KG1 (cell line): ENCODE measurements at places on chromosomes 3 and 15.

DNA sequence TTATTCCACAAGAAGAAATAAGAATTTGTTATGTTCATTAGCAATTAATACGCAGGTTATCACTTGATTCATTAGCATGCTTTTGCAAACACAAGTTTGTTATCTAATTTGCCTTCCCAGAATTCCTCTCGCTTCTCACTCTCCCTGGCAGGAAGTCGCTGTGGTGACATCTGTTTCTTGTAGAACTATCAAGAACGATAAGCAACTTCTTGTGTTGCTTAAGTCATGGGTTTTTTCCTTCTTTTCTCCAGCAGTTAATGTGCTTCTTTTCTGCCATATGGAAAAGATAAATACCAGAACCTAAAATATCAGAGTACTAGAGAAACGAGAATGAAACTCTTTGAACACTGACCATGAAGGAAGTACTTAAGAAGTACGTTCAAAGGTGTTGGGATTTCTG, 99.8 kb upstream of the CHMP2B start:
- DNase-seq = no peak

- DNase-seq = no peak
Measured at GRCh38 chr3:113620091-113620490, 76.4 kb downstream of the USF3 start.

DNA sequence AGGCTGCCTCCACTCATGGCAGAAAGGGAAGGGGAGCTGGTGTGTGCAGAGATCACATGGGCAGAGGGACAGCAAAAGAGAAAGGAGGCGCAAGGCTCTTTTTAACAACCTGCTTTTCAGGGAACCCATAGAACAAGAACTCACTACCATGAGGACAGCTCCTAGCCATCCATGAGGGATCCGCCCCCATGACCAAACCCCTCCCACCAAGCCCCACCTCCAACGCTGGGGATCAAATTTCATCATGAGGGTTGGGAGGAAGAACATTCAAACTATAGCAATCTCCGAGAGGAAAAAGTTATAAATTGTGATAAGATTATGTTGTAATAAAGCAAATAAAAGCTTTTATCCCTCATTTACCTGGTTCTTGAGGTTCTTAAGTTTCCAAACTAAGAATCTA, 84.7 kb upstream of the LMCD1 start:
- DNase-seq = no peak

DNA sequence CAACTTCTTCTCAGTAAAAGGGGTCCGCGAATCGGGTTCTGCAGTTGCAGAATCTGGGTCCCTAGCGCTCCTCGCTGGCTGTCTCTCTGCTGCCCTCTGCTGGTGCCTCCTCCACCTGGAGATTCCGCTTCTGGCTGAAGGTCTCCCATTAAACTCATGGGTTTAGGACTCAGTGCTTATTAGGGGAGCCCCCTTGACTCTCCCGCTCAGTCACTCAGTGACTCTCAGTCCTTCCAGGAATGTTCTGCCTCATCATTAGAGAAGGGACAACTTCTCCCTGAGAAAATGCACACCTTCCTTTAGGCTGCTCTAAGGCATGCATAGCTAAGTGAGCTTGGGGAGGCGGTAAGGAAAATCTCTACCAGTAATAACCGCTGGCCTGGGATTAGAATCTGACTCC, 7.1 kb downstream of the CPN2 start:
- peak; percentile 45 for DNase-seq

- DNase-seq = no peak
Measured at GRCh38 chr15:80440024-80440423, 35.8 kb downstream of the ARNT2 start.

- DNase-seq = no peak
Measured at GRCh38 chr15:55654561-55655031, 66.5 kb upstream of the PYGO1 start.

DNA sequence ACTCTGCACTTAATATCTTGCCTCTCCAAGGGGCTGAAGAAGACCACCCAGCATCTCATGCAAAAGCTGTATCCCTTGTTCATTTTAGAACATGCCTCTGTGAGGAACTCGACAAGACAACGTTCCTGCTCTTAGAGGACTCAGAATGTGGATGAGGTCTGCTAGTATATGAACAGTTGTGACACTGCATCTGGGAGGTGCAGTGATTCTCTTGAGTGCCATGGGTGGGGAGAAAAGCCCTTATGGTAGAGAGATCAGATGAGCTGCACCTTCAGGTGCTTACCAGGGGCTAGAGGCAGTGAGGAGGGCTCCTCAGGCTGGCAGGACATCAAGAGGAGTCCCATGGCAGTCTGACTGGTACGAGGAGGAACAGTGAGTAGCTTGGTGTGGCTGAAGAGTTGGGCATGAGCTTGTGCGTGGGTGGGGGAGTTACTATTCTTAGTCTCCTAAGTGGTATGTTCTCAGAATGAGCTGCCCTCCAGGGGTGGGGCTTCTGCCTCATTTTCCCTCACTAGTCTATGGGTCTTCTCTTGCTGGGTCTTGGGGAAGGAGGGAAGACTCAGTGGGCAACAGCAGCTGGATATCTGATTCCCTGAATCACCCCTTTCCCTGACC, 56.7 kb upstream of the ATP2B2 start:
- DNase-seq = no peak

- DNase-seq = no peak
Measured at GRCh38 chr3:30059240-30059639, 547.2 kb upstream of the TGFBR2 start.

- no peak for DNase-seq
Measured at GRCh38 chr3:98733053-98733811, 29.9 kb upstream of the ST3GAL6 start.

GRCh38 chr3:15815696-15816095, 17.9 kb upstream of the ANKRD28 start:
- DNase-seq = no peak

DNA sequence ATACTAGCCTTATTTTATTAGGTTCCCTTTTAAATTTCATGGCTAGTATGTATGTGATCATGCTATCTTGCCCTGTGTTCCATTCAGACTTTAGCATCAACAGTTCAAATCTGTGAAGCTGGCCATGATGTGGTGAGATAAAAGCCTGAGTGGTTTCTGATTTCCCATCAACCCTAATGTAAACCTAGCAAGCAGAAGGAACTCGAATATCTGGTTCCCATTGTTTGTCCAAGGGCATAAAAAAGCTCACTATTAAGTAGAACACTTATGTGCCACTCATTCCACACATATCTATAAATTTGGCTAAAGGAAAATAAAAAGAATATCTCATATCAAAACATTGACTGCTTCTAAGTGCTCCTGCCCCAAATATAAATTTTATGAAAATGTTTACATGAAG, 311.7 kb downstream of the CADM2 start:
- no peak for DNase-seq

DNA sequence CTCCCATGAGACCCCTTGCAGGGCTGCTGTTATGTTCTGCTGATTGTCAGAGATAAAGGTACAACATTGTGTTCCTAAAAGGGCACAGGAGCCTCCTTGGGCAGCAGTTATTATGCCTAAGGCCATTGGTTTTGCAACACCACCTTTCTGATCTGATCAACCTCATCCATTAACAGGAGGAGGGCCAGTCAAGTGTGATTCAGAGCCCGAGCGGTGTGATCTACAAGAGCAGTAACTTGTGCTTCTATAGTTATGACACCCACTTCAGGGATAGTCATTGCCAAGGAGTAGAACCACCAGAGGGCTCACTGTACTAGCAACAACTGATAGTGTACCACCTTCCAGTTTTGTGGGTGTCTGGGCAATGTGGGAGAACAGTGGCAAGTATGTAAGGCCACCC, 1457.9 kb upstream of the CADM2 start:
- DNase-seq = no peak

DNA sequence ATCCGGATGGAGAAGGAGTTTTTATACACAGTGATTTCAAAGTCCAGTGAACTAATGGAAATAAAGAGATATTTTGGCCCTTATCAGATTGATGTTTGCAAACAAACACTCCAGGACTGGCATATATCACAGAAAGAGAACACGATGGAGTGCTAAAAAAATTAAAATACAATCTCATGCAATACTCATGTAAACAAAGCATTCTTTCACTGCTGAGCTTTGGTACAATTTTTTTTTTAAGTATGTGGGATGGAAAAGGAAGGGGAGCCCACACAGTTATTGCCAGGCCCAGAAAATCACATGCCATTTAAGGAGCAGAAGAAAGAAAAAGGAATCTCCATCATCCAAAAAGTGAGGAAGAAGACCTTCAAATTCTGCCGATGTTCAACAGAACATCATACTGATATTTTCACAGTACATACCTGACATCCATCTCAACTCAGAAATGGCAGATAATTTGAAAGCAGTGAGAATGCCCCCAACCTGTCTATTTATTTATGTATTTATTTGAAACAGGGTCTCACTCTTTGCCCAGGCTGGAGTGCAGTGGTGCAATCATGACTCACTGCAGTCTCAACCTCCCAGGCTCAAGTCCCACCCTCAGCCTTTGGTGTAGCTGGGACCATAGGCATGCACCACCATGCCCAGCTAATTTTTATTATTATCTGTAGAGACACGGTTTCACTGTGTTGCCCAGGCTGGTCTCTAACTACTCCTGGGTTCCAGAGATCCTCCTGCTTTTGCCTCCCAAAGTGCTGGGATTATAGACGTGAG, 107.5 kb upstream of the SLC2A2 start:
- no peak for DNase-seq

- no peak for DNase-seq
Measured at GRCh38 chr3:149969940-149970715, 567 bp downstream of the PFN2 start.

GRCh38 chr3:60986552-60986951, 264.7 kb downstream of the FHIT start:
- no peak for DNase-seq

GRCh38 chr3:25226747-25227146, 201.3 kb upstream of the RARB start:
- DNase-seq = no peak

DNA sequence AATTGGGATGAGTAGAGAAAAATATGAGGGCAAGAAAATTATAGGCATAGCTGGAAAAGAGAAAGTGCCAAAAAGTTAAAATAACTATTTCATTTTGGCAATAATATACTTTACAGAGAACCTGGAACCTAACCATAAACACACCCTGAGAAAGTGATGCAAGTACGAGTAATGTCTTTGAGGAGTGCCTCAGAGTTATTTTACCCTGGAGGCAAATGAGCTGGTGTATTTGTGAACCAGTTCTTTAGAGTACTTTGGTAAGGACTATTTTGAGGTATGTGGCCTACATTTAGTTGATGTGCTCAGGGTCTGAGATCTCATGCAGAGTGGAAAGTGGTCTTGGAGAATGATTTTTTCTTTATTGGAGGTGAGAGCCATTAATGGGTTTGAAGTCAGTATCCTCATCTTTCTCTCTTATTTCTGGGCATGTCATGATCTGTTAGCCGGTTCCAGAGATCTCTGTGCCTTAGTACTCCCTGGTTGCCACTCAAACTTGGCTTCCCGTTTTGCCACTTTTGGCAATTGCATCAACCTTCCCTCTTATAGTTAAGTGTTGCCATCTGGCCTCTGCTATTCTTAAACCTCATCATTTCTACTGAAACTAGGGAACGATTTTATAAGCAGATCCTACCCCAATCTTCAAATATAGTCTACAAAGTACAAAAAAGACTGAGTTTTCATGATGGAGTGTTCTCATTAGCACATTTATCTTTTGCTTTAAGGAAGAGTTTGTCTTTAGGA, 145.7 kb downstream of the EPHA6 start:
- no peak for DNase-seq

GRCh38 chr15:37375519-37375918, 275.2 kb upstream of the MEIS2 start:
- no peak for DNase-seq

GRCh38 chr15:81747026-81747425, 298.8 kb downstream of the MEX3B start:
- no peak for DNase-seq

- no peak for DNase-seq
Measured at GRCh38 chr3:105448338-105448982, 81.8 kb downstream of the ALCAM start.

DNA sequence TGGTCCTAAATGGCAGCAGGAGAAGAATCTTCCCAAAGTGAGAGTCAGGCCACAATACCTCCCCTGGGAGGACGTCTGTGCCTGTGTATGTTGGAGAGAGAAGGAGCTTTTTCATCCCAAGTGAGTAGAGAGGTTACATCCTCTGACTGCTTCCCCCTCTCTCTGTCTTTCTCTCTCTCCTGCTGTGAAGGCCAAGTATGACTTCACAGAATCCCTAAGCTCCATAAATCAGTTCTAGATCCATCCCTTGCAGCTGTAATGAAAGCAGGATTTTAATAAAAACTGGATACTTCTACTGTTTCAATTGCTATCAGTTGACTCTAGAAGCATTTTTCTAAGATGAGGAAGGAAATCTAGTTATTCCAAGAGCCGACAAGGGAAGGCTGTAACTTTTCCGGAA, 389.1 kb upstream of the PROK2 start:
- DNase-seq = no peak

GRCh38 chr3:187490366-187490765, 122.2 kb downstream of the RTP4 start:
- no peak for DNase-seq

GRCh38 chr15:89364741-89365450, 30.3 kb upstream of the POLG start:
- DNase-seq = no peak

DNA sequence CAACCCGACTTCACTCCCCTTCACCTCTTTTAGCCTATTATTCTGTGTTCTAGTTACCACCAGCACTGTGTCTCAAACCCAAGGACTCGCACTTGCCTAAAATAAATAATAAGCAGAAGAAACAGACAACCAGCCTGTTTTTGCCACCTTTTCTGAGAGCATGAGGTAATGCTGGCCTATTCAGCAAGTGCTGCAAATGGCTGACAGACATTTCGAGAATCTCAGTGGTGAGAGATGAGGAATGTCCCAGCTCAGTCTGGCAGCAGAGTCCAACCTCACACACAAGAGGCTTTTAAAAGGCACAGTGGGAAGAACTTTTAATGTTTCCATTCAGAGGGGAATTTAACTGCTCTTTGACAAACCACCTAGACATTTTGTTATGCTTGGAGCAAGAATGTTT, 143.3 kb upstream of the GMNC start:
- no peak for DNase-seq

GRCh38 chr3:14411988-14412387, 9.6 kb downstream of the SLC6A6 start:
- DNase-seq = no peak
